NCI-H1092 (cell line): ENCODE measurements at places on chromosomes 12 and 14.

DNA sequence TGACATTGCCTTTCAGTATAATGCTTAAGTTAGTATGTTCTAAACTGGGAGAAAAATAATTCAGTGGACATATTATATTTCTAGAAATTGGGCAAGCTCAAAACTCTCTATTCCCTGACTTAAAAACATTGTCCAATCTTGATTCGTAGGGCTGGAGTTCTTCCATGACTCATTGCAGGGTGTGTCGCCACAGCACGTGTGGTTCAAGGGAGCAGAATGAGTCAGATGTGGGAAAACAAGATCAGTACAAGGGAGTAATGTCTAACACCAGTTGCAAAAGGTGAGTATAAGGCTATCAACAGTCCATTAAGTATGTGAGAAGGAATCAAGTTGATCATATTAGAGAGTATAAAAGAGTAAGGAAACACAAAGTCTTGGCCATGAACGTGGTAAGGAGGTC lies 887.0 kb downstream of the TMTC2 start:
- no peak for DNase-seq

- no peak for DNase-seq
These were observed 37.6 kb downstream of the RTL1 start for GRCh38 chr14:100865682-100866591.

DNA sequence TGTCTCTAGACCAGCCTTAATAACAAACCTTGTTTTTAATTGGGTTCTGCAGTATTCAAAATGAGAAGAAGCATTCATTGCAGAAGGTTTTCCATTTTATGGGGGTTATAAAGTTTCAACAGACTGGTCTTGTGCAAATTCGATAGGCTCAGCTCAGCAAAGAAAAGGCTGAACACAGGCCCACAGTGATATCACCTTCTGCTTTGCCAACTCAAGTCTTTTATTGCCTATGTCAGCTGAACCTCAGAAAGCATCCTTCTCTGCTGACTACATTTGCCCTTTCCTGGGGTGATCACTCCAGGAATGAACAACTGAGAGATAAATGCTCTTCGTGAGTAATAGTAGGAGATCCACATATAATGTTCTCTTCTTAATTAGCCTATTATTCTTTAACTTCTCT lies 134.5 kb upstream of the CCDC175 start:
- no peak for DNase-seq

DNA sequence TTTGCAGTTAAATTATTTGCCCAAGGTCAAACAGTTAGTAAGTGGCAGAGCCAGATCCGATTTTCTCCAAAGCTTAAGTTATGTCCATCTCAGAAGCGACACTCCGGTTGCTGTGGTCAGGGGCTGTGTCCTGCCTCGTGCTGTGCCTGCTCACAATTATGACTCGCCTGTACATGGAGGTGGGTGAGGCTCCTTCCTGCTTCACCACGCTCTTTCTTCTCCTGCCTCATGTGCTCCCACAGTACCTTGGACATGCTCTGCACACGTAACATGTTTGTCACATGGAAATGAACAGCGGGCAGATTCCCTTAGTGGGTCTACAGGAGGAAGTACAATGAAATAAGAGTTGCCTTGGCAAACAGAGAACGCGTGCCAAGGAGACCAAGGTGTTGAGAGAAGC lies 62.2 kb upstream of the CCND2 start:
- no peak for DNase-seq

- DNase-seq: no peak
These were observed 19.3 kb downstream of the CPM start for GRCh38 chr12:68913682-68914081.

- DNase-seq: no peak
These were observed 201.2 kb downstream of the NTF3 start for GRCh38 chr12:5633106-5633505.

DNA sequence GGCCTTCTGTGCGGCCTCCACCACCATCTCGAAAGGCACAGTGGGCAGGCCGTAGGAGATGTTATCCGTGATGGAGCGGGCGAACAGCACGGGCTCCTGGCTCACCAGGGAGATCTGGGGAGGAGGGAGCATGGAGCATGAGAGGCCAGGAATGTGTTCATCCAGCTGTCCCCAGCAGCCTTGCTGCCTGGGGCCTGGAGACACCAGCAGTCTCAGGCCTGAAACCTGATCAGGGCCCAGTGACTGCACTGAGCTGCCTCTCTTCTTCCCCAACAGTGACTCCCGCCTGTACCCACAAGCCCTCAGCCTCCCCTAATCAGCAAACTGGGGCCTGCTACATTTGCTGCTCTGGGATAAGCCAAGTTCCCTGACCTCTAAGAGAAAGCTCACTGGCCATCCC lies 30.9 kb downstream of the ABCB9 start:
- DNase-seq: no peak

DNA sequence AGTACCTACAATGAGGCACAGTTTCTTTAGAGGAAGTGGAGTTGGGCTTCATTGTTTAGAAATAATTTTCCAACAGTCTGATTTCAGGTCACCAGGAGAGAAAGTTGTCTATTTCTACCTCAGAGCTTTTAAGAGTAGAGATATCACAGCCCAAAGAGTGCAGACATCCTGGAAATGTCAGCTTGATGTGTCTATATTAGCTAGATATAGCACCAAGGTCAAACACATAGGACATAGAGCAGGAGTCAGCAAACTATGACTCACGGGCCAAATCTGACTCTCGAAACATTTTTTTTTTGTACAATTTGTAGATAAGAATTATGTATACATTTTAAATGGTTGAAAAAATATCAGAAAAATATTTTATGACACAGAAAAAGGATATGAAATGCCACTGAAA lies 53.7 kb downstream of the KCNC2 start:
- no peak for DNase-seq

- peak; percentile 22 for DNase-seq
These were observed 214.8 kb downstream of the DPF3 start for GRCh38 chr14:72679141-72679535.

DNA sequence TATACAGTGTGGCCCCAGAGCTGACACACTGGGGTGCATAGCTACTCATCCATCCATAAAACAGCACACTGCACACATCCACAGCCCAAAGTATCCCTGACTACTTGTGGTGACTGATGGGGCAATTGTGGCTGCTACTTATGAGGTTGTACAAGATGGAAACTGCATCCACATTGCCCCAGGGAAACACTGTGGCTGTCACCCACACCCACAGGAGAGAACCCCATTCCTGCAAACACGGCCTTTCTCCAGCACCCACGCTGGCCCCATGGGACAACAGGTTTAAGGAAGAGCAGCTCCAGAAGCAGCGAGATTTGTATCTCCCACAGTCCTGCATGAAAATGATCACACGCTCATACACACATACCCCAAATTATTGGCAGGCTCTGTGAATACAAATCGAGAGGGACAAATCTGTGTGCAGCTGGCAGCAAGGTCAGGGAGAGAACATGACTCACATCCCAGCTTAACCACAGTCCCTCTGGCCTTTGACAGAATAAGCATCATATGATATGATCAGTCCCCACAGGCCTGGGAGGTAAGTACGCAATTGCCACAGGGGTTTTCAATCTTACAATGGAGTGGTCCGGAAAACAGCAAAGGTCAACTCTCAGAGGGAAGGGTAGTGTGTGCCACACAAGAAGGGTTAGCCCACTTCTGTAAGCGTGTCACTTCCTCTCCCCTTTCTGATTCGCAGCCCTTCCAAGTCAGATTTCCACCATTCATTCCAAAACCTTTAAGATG lies 61.9 kb downstream of the ESR2 start:
- DNase-seq: no peak

DNA sequence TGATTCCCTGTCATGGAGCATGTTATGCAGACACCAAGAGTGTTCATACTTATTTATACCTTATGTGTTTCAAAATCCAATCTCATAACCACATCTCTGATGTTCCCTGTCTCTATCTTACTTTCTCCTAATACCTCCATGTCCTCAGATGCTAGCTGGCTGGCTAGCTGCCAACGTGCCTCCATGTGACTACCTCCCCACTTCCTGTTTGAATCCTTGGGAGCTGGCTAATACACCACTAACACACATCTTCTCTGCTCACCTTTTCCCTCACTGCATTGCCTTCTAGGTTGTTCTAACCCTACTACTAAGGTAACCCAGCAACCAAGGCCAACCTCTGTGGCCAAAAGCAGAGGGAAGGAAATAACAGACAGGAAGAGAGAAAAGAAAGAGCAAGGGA lies 27.3 kb downstream of the TTC5 start:
- no peak for DNase-seq

GRCh38 chr14:89973234-89973823 lies 17.6 kb downstream of the TDP1 start:
- peak; percentile 39 for DNase-seq

GRCh38 chr12:59404109-59404650 lies 191.6 kb upstream of the SLC16A7 start:
- DNase-seq: no peak

DNA sequence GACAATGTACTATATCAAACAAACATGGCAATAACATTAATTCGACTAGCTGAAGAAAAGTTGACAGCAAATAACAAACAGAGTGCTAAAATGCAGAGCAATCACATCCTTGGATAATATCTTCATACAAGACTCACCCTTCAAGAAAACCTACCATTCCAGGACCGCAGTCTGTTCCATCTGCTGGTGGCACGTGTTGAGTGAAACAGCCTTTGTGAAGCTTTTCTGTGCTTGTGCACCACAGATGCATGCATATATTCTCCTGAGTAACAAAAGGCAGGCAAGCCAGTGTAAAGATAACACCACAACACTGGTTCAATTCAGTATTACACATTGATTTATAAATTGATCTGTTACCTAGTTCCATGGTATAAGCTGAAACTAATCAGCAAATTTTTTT lies 89.3 kb downstream of the ADAMTS20 start:
- no peak for DNase-seq

DNA sequence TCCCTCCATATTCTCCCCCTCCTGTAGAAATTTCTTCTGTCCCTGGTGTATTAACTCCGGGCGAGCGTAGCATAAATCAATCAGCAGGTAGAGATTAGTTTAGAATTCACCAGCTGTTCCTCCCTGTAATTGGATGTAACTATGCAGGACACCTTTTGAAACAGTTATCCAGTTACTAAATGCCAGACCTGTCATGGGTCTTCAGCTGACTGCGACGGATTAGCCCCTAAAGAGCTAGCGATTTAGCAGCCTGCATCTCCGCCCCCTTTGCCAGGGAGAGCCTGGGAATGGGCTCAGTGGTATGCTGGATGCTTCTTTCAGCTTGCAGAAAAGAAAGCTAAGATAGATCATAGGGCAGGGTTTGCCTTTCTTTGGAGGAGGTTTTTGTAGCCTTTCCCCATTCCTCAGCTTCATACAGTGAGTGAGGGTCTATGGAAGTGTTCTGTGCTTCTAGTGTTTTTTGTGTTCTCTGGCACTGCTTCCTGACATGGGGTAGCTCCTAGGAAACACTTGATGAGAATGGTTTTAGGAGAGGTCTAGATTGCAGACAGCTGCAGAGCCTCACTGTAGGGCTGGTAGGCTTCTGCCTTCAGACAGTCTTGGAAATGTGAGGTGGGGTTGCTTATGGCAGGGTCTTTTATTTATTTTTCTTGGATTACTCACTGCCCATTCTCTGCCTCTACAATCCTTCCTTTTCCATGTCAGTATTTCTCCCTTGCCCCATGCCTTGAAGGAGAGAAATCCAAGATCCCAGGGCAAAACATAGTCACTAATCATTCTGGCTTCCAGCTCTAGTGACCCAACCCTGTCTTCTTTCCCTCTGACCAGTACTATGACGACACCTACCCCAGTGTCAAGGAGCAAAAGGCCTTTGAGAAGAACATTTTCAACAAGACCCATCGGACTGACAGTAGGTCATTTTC lies 16.7 kb downstream of the COPZ1 start:
- DNase-seq: no peak

- no peak for DNase-seq
These were observed 11.9 kb upstream of the NUDT4 start for GRCh38 chr12:93365616-93366405.

GRCh38 chr14:61620130-61620946 lies 75.0 kb upstream of the HIF1A start:
- no peak for DNase-seq

GRCh38 chr14:90508536-90509254 lies 111.9 kb downstream of the CALM1 start:
- no peak for DNase-seq

DNA sequence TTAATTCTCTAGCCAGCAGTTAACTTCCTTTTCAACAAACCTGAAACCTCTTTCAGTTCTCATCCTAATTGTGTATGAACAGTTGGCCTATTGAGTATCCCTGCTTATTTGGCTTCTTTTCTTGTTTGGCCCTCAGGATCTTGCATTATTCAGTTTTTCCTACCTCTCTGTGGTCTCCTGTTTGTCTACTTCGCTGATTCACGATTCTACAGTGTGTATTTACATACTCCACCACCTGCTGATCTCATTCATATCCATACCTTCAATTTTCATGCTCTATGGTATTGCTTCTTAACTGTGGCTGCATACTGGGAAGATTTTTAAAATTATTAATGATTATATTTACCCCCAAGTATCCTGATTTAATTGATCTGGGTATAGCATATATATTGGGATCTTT lies 56.4 kb downstream of the RASSF9 start:
- DNase-seq: peak; percentile 57

GRCh38 chr14:76777721-76778120 lies 16.5 kb downstream of the VASH1 start:
- no peak for DNase-seq

GRCh38 chr14:83255727-83256090 lies 1722.1 kb upstream of the SEL1L start:
- no peak for DNase-seq

DNA sequence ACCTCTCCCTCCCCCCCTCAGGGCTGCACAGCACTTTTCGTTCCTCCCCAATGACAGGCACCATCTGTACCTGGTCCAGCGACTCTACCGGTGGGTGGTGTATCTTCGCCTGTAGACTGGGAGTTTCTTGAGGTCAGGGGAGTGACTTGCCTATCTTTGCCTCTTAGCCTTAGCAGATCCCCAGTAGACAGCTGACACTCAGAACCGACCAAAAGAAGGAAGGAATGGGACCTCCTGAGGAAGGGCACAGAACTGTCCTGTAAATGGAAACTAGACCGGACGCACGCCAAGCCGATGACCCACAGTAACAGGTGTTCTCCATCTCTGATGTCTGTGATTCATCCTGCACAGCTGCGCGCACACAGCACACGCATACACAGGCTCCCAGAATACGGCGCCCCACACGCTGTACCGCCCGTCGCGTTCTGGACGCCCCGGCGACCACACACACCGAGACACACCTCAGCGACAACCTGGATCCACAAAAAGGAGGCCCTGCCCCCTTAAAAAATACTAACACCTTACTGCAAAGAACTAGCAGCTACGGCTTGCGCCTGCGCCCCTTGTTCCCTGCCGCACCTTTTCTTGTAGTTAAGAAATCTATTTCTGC lies 673 bp upstream of the TTC9 start:
- DNase-seq: peak; percentile 10

- DNase-seq: no peak
These were observed 32.8 kb downstream of the ABCD2 start for GRCh38 chr12:39586816-39587215.
